GM12891 (cell line): ENCODE measurements at places on chromosomes 1 and 21.

- no peak for DNase-seq
Measured at GRCh38 chr1:210397681-210398080, 69.0 kb downstream of the HHAT start.

DNA sequence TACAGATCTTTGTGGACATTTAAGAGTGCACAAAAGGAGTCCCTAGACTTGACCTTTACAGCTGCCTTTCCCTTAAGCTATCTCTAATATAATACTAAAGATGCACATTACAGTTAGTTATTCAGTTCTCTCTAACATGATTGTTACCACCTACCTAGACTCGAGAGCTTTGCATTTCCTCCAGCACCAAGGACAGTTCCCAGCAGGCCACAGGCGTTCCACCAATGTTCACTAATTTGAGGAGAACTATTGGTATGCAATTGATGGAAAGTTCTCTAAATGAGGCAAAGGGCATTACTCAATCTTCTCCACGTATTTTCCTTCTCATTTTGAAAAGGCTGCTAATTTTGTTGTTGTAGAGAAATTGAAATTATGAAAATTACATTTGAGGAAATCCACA, 5.4 kb upstream of the NTNG1 start:
- no peak for DNase-seq

DNA sequence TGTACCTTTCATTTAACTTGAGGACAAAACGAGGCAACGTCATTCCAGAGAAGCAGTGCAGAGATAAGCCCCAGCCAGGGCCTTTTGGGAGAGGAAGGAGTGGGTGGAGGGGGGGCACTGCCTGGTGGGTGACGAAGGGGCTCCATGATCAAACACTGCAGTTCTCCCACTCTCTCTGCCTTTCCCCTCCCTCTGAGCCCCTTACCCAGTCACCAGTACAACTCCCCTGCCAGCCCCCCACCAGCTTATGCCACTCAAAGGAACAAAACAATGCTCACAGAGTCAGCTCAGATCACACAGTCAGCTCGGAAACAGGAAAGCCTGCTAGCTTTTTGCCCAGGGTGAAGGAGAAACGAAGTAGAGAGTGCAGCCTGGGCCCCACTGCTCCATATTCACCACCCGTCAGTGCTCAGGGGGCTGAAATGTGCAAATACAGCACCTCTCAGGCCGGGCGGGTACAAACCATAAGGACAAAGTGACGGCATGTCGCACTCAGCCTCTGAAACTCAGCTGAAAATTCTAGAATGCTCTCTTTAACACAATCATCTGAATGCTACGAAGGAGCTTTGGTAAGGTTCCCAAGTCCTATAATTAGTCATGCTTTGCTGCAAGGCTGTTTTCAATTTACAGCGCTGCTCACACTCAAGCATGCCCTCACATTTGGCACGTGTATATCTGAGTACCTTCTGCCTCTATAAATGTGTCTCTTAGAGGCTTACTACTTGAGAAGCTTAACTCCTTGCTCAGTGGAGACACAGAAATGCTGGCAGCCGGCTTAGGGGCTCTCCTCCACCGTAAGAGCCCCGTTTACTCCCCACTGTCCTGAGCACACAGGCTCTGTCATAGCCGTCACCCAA, 65.8 kb upstream of the RAB4A start:
- DNase-seq = no peak

DNA sequence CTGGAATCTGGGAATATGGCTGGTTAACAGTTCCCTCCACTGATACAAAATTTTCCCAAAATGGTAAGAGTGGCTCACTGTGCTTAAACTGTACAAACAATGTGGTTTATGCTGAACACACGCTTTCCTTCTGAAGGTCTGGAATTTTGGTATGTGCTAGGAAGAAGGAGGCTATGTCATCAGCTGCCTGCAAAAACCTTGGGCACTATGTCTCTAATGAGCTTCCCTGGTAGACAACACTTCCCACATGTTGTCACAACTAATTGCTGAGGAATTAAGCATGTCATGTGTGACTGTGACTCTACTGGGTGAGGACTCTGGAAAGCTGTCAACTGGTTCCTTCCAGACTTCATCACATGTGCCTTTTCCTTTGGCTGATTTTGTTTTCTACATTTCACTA, 29.2 kb downstream of the IPP start:
- no peak for DNase-seq

GRCh38 chr1:202017749-202018467, 7.5 kb downstream of the ELF3 start:
- DNase-seq = no peak
